Mesothelial cell of epicardium (in vitro differentiated cells): ENCODE measurements at places on chromosomes 7 and 10.

DNA sequence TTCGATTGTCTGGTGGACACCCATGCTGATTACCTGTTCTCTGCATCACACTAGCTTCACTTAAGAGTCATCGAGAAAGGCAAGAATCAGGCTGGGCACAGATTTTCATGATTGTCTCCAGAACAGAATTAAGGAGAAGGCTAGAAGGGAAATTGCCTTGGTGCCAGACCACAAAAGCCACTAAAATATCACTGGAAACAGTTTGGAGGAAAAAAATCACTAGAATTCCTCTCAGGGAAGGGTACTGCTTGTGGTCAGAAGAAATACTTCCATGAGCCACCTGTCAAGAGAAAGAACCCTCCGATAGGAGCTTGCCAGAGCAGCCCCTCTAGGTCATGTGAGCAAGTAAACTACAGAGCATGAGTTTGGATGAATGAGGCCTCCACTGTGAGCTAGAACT is 269.3 kb upstream of the TEX47 start:
- DNase-seq = no peak

- no peak for DNase-seq
These were observed 151.1 kb downstream of the SEM1 start for GRCh38 chr7:96558530-96558929.

DNA sequence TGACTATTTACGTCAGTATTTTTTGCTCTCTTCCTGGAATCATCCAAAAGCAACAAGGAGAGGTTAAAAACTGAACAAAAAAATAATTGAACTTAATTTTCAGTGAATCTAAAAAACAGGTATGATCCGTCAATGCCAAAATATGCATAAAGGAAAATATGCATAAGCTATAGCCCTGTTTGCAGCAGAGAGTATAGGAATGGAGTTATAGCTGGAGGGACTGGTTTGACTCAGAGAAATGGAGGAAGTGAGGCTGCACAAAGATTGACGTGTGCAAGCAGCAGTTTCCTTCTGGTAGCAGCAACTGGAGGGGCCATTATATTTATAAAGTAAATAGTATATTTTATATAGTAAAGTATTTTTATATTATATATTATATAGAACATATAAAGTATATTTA is 37.1 kb downstream of the GNG11 start:
- DNase-seq = no peak

DNA sequence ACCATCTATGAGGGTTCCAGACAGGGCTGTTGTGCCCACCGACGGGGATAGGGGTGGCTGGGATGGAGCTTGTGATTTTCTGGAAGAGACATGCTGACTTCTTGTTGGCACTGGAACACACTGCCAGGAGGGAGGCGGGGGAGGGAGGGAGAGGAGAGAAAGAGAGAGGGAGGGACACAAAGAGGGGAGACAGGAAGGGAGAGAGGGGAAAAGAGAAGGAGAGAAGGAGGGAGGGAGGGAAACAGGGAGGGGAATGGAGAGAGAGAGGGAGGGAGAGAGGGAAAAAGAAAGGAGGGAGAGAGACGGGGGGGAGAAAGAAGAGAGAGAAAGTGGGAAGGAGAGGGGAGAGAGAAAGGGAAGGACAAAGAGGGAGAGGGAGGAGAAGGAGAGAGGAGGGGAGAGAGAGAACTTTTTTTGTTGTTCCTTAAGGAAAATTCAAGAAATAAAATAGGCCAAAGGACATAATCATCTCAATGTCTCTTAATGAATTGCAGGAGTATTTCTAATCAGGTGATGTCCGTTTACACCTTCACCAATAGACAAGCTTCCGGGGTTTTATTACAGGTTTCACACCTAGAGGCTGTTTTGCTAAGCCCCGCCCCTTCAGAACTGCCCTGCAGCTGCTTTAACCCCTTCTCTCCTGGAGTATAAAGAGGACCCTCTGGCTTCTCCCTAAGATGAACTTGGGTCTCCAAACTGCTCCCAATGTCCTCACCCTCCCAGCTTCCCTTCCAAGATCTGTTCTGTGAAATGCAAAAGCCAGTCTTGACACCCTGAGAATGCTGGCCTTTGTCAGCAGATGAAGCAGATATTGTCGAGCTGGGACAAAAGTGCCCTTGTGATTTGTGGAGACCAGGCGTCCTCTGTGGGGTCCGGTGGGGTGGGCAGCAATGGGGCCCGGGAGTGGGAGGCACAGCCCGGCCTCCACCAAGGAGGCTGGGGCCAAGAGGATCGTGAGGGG is 82.0 kb upstream of the GTF2IRD1 start:
- no peak for DNase-seq

DNA sequence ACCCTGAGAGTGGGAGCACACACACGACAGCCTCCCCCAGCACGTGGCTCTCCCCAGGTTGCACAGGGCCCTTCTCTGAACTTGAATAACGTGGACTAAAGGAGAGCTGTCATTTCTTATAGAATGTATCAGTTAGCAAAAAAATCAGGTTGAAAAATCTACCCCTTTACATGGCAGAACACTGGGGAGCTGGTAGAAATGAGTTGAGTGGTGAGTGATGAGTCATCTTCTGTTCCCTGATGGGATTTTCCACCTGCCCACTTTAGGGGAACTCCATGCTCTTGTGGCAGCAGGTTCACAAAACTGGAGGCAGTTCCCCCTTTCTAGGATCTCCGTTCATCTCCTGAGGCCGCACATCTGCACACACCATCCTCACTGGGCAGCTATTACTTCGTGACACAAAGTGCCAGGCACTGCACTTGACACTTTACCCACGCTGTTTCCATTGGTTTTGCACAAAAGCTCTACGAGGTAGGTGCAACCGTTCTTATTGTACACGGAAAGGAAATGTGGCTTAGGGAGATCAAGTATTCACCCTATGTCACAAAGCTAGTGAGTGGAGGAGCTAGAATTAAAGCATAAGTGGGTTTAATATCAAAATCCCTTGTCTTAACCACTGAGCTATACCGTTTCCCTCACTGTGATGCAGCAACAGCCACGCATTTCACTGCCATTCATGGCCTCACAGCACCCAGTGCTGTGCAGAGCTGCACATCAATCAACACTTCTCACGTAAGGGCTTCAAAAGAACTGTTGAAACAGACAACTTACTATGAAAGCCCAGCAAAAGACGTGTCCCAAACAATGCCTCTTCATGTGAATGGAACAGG is 80.2 kb downstream of the RNF216 start:
- no peak for DNase-seq
